SJSA1 (cell line): ENCODE measurements at places on chromosomes 3 and 15.
A peak's percentile ranks its signal among the peaks of the same experiment; 100 is the strongest.

GRCh38 chr3:184842433-184842832, 30.5 kb downstream of the VPS8 start:
- no peak for DNase-seq

DNA sequence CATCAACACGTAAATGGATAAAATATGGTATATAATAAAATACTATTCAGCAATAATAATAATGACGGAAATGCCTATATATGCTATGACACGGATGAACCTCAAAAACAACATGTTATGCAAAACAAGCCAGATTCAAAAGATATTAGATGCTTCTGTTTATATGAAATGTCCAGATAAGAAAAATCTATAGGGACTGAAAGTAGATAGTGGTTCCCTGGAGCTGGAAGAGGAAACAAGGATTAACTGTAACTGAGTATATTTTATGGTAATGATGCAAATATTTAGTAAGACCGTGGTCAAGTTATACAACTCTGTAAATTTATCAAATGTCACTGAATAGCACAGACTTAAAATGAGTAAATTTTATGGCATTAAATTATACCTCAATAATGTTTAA, 25.8 kb upstream of the WDR49 start:
- no peak for DNase-seq

GRCh38 chr3:119356646-119357045, 62.5 kb downstream of the ARHGAP31 start:
- DNase-seq, result no peak

GRCh38 chr3:172640751-172641150, 70.1 kb downstream of the NCEH1 start:
- DNase-seq, result peak; percentile 53

DNA sequence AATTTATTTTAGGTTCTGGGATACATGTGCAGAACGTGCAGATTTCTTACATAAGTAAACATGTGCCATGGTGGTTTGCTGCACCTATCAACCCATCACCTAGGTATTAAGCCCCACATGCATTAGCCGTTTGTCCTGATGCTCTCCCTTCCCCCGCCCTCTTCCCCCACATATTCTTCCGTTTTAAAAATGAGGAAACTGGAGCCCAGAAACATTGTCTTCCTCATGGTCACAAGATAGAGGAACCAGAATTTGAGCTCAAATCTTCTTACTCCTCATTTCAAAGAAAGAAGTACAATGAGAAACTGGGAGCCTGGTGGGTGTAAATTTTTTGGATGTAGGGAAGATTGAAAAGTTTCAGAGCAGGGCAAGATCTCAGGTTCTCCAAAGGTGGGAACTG, 56.1 kb upstream of the USP3 start:
- no peak for DNase-seq

DNA sequence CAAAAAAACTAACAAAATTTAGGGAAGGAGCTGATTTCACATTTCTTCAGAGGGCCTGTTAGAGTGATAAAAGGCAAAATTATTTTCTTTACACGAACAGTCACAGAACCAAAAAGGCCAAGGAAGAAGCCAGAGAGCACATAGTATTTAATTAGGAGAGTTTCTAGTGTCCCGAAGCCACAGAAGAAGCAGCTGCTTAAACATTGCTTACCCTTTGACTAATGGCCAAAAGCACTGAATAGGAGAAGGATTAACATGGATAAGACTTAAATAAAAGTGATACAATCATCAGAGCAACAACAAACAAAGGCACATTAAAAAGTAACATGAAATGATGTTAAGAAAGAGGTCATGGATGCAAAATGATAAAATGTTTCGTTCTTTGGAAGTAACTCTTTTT, 98.6 kb downstream of the CHL1 start:
- no peak for DNase-seq

- DNase-seq, result no peak
Measured at GRCh38 chr3:112333381-112334317, 693 bp downstream of the CD200 start.

DNA sequence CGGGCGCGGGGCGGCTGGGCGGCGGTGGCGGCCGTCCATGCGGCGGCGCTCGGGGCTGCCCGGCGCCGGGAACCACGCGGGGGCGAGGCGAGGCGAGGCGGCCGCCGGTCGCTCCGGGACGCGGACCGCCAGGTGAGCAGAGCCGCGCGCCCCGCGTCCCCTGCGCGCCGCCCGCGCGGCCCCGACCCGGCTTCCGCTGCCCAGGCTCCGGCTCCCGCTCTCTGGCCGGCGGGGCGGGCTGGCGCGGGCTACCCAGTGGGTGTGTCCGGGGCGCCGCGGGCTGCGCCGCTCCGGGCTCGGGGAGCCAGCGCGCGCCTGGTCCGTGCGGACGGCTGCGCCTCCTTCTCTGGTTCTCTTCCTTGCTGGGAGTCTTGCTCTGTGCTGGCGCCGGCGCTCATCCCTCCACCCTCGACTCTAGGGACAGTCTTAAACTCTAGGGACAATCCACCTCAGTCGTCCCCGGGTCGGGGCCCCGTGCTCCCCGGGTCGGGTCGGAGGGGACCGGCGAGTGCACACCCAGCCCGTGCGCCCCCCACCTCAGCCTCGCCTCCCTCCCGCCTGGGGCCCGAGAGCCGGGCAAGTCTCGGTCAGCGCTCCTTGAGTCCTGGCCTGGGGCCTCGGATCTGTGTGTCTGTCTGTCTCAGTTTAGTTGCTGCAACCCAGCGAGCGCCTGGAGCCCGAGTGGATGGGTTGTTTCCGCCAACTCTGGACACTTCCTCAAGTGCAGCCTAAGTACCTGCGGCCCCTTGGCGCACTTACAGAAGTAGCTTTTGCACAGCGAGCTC, 488 bp downstream of the THSD4 start:
- DNase-seq, result peak; percentile 65

GRCh38 chr3:118533676-118534075, 501.0 kb downstream of the IGSF11 start:
- DNase-seq, result no peak
